ENCODE measurements at places on chromosomes 1 and 21.

DNA sequence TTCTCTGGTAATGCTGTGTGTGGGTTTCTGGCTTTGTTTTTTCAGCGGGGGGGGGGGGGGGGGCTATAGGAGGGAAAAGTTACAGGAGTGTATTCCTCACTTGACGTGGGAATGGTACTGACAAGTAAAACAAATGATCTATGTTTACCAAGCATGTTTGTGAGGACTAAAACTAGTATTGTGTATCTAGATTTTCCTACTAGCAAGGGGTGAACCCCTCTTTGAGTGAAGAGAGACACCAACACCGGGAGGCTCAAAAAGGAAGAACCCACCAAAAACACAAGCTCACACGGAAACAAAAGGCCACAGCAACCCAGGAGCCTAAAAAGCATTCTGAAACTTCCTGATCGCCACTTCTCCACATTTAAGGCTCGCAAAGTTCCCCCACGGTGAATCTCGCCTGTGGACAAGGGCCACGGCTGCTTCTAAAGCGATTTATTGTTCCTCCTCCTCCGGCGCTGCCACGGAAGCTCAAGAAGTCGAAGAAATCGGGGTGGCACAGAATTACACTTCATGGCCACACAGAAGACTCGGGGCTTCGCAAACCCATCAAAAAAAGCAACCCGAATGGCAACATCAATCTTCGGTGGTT, 703 bp downstream of the PUM1 start:
- no peak for DNase-seq

DNA sequence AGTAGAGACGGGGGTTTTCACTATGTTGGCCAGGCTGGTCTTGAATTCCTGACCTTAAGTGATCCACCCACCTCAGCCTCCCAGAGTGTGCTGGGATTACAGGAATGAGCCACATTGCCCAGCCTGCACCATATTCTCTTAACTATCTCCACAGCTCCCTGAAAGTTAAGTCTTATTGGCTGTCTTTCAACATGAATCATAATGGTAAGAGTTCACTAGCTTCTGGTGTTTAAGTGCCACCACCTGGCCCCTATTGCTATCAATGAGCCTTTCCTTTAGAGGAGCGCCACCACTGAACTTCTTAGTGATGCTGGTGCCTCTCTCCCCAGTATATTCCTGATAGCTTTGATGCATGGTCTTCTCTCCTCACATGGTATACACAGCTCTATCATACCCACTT, 15.7 kb downstream of the ZFYVE9 start:
- no peak for DNase-seq

DNA sequence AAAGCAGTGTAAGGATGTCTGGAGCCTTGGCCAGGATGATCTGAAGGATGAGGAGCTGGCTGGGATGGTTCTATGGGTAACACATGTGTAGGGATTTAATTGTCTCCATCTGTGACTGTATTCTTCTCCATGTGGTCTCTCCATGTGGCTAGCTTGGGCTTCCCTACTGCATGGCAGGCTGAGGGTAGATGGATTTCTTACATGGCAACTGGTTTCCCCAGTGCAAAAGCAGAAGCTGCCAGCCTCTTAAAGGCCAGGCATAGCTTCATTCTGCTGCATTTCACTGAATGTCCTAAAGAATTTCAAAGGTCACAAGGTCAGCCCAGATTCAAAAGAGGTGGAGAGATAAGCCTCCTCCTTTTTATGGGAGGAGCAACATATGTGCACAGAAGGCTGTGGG, 61.7 kb downstream of the XCL2 start:
- DNase-seq = no peak

- DNase-seq = no peak
Measured at GRCh38 chr1:236451796-236452373, 57.8 kb downstream of the EDARADD start.

GRCh38 chr1:42756956-42757891, 9.6 kb downstream of the P3H1 start:
- peak; percentile 48 for DNase-seq

- no peak for DNase-seq
Measured at GRCh38 chr1:55318116-55318817, 103.1 kb upstream of the USP24 start.

- DNase-seq = no peak
Measured at GRCh38 chr1:40954626-40955025, 24.9 kb upstream of the CTPS1 start.

GRCh38 chr1:56527548-56528302, 51.6 kb downstream of the PLPP3 start:
- peak; percentile 48 for DNase-seq

GRCh38 chr1:244349103-244349531, 102.6 kb downstream of the ADSS2 start:
- DNase-seq = no peak

DNA sequence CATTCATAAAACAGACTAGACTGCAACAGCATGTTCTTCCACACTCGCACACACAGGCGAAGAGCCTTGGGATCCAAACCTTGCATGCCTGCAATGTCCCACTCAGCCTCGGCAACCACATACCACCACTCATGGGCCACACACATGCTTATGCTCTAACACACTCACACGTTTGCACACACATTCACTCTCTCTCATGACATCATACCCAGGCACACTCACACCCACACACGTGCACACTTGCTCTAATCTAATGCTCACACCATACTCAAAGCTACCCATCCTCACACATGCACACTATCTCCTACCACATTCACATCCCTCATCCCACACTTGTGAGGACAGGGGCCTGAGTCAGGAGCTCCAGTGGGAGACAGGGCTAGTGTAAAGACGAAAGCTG, 50.3 kb downstream of the GRIK3 start:
- DNase-seq = no peak

GRCh38 chr1:224666078-224666477, 50.0 kb downstream of the CNIH3 start:
- no peak for DNase-seq

- peak; percentile 67 for DNase-seq
Measured at GRCh38 chr1:16248603-16249516, 11.9 kb upstream of the CPLANE2 start.

- DNase-seq = no peak
Measured at GRCh38 chr21:38293113-38293512, 36.3 kb downstream of the KCNJ15 start.

DNA sequence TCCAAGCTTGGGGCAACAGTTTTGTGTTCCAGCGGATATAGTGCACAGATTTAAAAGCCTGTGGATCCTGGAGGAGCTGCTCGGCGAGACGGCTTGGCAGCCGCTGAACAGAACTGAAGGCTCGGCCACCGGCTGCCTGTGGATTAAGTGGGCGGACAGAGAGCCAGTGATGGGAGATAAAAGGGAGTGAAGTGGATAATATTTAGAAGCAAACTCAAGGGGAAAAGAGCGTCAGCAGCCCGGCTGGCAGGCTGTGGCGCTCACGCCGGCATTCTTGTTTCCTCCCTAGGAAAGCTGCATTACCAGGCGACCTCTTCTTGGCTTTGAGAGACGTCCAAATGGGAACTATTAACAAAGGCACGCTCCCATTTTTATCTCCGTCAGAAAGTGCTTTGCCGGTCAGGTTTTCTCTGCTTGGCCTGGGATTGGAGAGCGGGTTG, 10.4 kb downstream of the TRABD2B start:
- no peak for DNase-seq

DNA sequence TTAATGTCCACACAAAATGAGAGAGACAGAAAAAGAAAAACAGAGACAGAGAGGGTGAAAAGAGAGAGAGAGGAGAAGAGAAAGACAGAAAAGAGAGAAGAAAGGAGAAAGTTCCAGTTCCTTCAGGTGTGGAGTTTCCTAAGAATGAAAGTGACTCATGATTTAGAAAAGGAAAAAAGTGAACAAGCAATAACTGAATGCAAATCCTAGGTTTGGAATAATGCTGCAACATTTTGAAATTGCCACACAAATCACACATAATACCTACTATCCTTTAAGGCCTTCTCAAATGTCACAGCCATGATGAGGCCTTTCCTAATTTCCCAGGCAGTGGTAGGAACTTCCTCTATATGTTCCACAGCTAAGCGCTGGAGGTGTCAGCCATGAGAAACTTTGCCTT, 31.5 kb upstream of the XPR1 start:
- DNase-seq = no peak

GRCh38 chr1:160629286-160630210, 17.3 kb downstream of the SLAMF1 start:
- no peak for DNase-seq

- DNase-seq = no peak
Measured at GRCh38 chr21:29586696-29587095, 288.0 kb downstream of the BACH1 start.
